ENCODE measurements at places on chromosomes 5 and 9.
A peak's percentile ranks its signal among the peaks of the same experiment; 100 is the strongest.

DNA sequence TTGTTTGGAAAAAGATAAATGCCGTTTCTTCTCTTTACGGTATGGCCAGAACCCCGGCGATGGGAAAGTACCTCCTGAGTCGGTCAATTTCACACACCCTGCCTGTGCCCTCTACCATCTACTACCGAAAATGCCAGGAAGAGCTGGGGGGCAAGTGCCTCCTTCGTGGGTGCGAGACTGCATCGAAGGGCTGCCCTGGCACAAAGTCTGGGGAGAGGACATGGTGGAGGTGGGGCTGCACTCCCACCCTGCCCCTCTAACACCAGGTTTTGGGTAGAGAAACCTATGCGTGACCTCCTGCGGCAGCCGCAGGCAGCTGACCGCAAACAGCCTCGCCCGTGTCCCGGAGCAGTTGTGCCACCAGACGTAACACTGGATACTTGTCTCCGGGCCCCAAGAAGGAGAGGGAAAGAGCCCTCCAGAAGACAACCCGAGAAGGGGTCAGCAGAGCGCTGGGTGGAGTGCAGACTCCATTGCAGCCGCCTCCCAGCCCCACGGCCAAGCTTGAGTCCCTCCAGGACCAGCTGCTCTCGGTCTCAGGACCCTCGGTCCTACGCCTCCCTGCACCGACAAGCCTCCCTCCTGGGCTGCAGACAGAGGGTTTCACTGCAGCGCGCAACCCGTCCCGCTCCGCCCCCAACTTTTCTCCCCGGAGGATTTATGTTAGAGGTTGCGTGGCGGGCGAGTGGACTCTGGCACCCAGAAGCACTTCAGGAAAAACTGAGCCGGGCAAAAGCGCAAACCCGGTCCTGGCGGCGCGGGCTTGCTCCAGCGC lies 823 bp upstream of the PRDM6 start:
- no peak for DNase-seq

DNA sequence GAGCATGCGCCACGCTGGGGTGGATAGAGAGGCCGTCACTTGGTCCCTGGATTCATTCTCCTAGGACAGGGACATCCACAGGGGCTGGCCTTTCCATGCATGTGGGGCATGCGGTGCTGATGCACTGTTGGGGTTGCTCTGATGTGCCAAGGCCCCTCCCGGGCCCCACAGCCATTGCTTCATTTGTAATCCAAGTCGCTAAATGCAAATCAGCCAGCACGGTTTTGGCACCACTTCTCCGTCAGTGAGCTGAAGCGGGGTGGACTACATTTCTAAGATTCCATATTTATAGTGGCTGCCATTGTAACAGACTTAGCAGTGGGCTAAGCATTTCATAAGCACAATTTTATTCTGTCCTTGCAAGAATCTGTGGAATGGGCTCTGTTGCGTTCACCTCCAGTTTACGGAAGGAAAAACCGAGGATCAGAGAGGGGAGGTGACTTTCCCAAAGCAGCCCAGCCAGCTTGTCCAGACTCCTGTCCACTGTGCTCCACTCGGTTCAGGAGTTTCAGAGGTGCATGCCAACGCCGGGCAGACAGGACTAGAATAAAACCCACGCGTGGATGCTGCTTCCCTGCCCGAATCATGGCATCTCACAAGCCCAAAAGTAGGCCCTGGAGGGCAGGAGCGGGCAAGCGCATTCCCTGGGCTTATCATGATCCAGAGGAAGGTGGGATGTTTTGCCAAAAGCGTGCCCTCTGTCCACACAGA lies 102.6 kb upstream of the COL5A1 start:
- DNase-seq = peak; percentile 88

DNA sequence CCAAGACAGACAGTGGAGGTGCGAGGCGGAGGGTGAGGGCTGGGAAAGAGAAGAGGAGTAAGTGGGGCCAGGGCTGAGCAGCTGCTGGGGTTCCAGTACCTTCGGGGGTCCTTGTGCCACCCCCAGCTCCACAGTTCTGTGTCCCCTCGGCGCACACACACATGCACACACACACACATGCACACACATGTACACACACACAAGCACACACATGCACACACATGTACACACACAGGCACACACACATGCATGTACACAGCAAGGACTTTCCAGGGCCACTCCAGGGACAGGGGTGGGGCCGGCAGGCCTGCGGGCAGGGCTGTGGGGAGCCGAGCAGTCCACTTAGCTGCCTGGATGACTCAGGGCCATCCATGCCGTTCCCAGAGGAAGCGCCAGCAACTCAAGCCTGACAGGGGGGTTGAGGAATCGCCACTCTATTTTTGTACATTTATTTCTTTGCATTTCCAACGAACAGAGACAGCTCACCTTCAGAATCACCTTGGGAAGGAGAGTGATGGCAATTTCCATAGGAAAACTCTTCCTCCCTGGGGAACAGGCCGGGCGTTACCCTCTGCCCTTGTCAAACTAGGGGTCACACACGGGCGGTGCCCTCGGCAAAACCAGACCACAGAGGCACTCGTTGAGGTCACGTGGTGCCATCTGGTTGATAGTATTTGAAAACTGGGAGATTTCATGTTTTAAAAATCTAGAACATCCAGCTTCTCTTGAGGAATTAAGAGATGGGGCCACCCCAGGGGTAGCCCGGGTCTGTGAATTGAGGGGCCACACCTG lies 135.7 kb downstream of the ADAMTS2 start:
- peak; percentile 74 for DNase-seq

DNA sequence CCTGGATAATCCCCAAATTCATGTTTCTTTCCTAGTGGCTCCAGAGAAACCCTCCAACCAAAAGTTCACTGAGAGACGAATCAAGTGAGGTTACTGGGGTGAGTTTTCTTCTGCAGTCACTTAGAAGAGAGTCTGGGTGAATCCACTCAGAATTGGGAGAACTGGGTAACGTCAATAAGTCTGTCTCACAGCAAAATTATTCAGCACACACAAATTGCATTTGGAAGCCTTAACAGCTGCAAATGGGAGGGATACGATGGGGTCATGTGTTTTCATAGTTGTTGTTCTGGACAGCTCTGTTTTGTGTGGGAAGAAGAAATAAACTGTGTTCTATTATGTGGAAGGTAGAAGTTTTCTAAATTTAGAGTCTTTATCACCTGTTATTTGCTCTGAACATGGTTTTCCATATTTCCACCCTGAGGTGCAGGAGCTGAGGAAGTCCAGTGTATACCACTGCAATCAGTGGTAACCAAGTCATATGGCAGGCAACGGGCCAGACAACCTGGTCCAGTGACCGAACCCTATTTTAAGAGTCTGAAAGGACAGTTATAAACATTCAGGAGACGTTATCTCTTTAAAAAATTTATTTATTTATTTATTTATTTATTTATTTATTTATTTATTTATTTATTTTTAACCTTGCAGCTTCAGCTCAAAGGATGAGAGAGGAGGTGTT lies 21.9 kb downstream of the MARCHF3 start:
- DNase-seq = no peak

DNA sequence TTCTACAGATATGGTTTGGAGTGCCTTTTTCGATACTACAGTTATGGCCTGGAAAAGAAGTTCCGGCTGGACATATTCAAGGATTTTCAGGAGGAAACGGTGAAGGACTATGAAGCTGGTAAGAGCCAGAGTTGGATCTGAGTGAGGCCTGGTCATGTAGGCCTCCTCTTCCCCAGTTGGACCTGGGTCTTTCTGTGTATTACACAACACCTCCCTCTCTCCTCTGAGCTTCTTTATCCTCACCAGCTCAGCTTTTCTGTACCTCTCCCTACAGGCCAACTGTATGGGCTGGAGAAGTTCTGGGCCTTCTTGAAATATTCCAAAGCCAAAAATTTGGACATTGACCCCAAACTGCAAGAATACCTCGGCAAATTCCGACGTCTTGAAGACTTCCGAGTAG lies 39.2 kb downstream of the FAXDC2 start:
- no peak for DNase-seq

DNA sequence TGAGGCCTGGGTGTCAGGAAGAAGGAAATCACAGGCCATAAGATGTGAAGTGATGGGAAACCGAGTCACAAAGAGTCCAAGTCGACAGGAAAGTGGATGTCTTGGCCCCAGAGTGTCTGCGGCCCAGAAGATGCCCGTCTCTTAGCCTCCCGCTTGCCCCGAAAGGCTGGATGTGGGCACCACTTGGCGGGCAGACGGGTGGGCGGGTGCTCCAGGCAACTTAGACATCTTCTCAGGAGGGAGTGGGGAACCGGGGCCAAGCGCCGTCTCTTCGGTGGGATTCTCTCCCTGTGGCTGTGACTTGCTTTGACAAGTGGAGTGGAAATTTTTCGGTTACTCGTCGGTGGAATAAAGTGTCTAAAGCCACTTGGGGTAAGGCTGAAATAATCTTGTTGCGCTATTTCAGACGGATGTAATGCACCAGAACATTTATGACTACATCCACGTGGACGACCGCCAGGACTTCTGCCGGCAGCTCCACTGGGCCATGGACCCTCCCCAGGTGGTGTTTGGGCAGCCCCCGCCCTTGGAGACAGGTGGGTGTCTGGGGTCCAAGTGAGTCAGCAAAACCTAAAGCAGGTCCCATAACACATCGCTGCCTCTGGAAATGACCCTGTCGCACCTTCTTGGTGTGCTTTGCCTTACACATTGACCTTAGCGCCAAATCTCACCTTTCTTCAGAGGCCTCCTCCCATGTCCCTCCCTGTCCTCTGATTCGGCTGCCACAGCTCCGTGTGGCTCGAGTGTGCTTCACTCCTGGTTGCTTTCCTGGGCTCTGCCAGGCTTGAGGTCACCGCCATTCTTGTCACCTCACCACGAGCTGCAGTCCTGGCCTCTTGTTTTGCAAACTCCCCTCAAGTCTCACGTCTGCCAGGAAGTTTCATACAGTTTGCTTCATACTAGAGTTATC lies 20.4 kb upstream of the EXOC3 start:
- DNase-seq = no peak

- DNase-seq = no peak
Measured at GRCh38 chr5:161078793-161079192, 226.8 kb upstream of the ATP10B start.

- DNase-seq = no peak
Measured at GRCh38 chr5:540906-541538, 16.8 kb upstream of the SLC9A3 start.

GRCh38 chr5:147436596-147436995 lies 73.3 kb downstream of the DPYSL3 start:
- no peak for DNase-seq

GRCh38 chr5:24235946-24236345 lies 408.8 kb downstream of the CDH10 start:
- no peak for DNase-seq

GRCh38 chr9:109742776-109743348 lies 37.1 kb upstream of the PALM2AKAP2 start:
- peak; percentile 81 for DNase-seq

GRCh38 chr5:89255845-89256463 lies 373.0 kb upstream of the MEF2C start:
- DNase-seq = peak; percentile 70

- peak; percentile 50 for DNase-seq
Measured at GRCh38 chr5:139388198-139388821, 1.4 kb downstream of the MZB1 start.

DNA sequence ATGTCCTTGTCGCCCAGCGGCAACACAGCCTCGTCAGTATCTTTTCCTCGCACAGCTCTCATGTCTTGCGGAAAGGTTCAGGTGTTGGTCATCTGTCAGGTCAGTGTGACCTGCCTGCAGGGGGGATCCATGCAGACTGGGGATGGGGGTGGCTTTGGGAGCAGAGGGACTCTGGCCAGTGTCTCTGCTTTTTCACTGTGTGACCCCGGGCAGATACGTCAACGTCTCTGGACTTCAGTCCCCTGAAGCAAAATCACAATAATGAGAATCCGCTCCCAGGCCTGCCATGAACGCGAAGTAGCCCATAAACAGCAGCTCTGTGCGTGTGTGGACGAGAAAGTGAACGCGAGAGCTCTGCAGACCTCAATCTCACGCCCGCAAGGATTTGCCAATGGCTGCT lies 75.7 kb upstream of the FCN1 start:
- no peak for DNase-seq

- no peak for DNase-seq
Measured at GRCh38 chr5:123182072-123182471, 93.0 kb downstream of the PRDM6 start.

DNA sequence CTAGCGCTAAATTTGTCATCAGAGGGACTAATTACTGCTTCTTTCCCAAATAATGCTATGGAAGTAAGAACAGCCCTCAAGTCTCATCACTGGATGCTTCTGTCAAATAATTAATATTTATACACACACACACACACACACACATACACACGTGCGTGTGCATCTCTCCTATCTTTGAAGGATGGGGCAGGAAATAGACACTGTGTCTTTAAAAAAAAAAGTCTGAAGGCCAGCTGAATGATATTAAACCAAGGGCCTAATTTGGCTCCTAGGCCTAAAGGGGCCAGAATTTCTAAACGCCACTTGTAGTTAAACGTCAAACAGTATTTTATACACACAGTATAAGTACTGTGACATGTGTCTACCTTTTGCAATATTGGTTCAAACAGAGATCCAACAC lies 3.3 kb downstream of the SLF1 start:
- no peak for DNase-seq

DNA sequence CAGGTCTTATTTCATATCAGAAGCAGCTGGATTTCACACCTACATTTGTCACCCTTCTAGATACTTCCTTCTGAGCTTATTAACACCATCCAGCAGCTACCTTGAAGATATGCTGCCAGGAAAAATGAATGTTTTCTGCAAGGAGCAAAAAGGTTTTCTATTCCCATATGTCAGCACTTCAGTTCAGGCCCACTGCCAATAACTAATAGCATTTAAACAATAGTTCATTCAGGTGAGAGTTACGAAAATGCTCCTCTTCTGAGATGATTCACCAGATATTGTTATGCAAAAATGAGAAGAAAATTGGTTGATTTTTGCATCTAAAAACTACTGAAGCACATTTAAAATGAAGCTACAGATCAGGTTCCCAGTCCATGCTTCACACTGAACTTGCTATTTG lies 56.4 kb upstream of the ISL1 start:
- DNase-seq = no peak

GRCh38 chr5:180026320-180026719 lies 45.2 kb downstream of the RNF130 start:
- peak; percentile 11 for DNase-seq

GRCh38 chr5:40165789-40166728 lies 513.7 kb upstream of the PTGER4 start:
- peak; percentile 3 for DNase-seq

GRCh38 chr5:154712518-154713437 lies 42.4 kb upstream of the LARP1 start:
- peak; percentile 12 for DNase-seq

DNA sequence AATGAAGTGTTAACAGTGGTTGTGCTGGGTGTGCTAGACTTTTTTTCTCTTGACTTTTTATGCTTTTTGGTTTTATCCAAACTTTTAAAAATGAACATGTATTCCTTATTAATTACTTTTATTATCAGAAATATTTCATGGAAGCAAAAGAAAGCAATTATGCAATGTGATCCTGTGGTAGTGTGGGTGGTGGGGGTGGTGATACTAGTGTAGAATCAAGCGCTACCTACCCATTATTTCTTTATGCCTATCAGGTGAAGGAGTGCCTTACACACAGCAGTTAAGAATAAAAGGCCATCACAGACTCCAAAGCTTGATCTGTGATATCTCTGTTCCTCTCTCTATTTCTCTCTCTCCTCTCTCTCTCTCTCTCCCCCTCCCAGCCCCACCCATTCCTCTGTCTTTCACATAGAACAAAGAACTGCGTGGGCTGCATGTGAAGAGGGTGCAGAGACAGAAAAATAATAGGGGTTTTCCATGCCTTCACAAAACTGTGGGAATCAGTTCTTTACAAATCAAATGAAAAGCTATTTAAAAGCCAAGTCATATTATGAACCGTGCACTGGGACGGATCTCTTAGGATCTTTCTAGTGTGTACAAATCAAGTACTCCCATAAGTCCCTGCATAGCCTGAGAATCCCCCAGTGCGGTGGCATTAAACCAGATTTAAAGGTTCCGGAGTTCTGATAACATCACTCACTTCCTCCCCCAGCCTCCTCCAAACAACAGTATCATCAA lies 351.2 kb downstream of the RAB3C start:
- DNase-seq = no peak

Data from AG10803 (cell line).